Fibroblast of lung (primary cell): ENCODE measurements at places on chromosomes 13 and 19. TPM values are rescaled to one million over a fixed set of nuclear protein-coding genes. Genes with fewer than 3 reads are reported as not detected.

The PCDH9 gene
- 0.26 and 0.50 TPM in 2 replicates for total RNA-seq

DNA sequence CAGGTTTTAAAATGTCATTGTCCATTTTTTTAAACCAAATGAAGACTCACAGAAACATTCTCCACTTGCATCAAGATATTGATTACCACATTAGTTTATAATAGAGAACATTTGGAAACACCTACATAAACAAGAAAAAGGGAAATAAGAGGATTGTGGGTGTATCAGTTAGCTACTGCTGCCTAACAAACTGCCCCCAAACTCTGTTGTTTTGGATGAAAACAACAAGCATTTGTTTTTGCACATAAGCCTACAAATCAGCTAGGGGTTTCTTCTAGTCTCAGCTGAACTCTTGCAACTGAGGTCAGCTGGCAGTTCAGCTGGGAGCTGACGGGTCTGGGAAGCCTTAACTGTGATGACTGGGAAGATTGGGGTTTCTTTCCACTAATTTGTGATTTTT, 464.4 kb downstream of the COG6 start:
- no peak for DNase-seq

The SOX1 gene
- not detected in 2 replicates for total RNA-seq

The MTUS2 gene
- not detected in 2 replicates for total RNA-seq

The SERTAD1 gene
- 19.2 and 27.2 TPM in 2 replicates for total RNA-seq

The REX1BD gene
- 37.0 and 37.5 TPM in 2 replicates for total RNA-seq

- no peak for DNase-seq
Observed at GRCh38 chr19:13207237-13207845, 57.1 kb downstream of the IER2 start.

The NLRP7 gene
- not detected in 2 replicates for total RNA-seq

DNA sequence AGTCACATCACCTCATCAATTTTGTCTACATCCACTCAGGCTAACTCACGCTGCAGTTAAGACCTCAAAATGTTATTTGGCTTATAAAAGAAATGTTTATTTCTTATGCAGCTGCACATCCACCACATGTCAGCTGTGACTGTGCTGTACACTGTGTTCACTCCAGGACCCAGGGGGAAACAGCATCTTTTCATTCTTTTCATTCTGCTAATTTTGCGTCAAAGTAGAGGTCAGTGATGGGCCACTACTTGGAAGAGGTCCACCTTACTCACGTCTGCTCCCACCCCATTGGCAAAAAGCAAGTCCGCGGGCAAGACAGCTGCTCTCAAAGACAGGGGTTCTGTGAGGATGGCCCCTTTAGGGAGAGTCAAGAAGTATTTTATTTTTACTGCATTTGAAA, 4.5 kb upstream of the DCT start:
- DNase-seq: no peak

The SLAIN1 gene
- 1.3 and 2.6 TPM in 2 replicates for total RNA-seq

The C1QTNF9 gene
- total RNA-seq: under 0.01 TPM in 1 of 2 replicates, not detected in the other

DNA sequence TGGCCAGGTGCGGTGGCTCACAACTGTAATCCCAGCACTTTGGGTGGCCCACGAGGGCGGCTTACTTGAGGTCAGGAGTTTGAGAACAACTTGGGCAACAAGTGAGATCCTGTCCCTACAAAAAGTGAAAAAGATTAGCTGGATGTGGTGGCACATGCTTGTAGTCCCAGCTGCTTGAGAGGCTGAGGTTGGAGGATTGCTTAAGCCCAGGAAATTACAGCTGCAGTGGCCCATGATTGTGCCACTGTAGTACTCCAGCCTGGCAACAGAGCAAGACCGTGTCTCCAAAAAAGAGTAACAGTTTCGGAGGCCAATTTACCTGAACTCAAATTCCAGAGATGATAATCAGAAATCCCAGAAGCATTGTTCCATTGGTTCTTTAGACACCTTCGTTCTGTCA, 4.4 kb downstream of the ZNF473 start:
- DNase-seq: no peak

DNA sequence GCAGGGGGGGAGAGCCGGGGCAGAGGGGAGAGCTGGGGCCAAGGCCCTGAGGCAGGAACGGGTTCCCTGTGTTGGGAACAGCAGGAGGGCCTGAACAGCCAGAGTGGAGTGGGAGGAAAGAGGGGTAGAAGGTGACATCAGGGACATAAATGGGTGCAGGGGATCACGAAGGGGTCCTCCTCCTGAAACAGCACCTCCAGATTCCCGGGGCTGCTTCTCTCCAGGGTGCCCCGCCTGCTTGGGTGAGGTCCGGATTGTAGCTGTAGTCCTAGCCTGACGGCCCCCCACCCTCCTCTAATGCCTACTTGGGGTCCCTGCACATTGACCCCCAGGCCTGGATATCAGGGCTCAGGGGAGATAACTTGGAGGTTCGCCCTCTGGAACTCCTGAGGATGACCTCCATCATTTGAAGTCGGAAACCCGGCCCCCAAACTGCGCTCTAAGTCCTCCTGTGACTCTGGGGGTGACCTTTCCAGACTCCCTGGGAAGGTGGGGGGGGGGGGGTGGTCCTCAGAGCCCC, 473 bp upstream of the SCN1B start:
- no peak for DNase-seq

- no peak for DNase-seq
Observed at GRCh38 chr13:32752997-32753606, 166.8 kb downstream of the PDS5B start.

DNA sequence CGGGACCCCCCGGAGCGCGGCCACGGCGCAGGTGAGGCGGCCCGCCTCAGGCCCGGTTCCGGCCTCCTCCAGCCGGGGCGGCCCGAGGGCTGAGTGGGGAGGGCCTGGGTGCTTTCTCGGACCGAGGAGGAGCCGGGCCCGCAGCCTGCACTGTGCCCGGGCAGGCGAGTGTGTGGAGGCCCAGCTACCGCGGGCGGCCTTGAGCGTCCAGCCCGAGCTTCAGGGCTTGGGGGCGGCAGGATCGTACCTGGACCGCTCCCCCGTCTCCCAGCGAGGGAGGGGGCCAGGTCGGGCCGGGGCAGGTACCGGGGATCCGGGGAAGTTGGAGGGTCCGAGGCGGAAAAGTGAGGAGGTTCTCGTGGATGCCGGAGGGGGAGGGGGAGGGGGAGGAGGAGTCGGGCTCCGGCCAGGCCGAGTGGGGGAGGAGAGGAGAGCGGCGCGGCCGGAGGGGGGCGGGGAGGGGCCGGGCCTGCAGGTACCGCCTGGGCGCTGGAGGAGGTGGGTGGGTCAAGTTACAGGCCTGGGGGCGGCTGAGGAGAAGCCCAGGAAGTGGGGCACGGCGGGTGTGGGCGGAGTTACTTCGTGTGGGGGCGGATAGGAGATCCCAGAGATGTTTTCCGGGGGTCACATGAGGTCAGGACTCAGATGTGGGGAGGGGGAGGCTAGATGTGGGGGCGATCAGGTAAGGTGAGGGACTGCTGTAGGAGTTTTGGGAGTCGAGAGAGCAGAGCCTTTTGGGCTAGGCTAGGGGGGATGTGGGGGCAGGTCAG, 545 bp downstream of the NACC1 start:
- DNase-seq: no peak

DNA sequence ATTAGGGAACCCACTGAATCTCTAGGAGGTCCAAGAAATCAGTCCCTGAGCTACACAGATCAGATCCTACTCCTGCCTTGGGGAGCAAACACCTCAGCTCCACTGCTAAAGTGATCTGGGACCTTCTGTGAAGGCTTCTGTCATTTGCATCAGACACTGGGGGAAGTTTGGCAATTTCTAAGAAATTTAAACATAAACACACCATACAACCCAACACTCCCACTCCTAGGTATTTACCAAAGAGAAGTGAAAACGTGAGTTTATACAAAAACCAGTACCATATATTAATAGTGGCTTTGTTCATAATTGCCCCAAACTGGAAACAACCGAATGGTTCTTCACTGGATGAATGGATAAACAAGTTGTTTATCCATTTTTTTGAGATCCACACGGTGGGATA, 7.3 kb upstream of the TYROBP start:
- no peak for DNase-seq

DNA sequence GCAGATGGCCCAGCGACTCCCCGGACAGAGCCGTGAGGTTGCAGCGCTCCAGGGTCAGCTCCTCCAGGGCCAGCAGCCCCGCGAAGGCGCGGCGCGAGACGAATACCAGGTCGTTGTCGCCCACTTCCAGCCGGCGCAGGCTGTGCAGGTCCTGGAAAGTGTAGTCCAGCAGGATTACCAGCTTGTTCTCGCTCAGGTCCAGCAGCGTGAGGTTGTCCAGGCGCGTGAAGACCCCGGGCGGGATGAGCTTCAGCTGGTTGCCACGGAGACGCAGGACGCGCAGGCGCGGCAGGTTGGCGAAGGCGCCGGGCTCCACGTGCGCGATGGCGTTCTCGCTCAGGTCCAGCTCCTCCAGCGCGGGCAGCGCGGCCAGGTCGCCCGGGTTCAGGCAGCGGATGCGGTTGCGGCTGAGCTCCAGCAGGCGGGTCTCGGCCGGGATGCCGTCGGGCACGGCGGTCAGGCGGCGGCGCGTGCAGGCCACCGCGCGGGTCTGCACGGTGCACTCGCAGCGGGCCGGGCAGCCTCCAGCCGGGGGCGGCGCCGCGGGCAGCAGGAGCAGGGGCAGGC, 9.3 kb upstream of the PEAK3 start:
- DNase-seq: no peak

DNA sequence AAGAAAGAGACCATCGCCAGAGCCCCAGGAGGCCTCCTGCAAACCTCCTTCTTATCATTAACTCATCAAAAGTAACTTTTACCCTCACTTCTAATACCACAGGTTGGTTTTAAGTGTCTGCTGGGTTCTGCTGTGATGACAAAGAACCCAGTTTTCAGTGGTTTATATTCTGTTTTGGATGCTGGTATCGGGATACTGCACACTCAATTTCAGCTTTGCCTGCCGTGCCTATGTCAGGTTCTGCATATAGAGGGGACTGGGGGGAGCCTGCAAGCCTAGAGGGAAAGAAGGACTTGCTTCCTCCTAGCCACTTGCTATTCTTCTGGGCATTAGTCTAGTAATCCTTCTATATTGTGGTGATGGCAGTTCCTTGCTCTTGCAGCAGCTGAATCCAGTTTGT, 242.4 kb downstream of the KCNRG start:
- DNase-seq: no peak

The KLK15 gene
- not detected in 2 replicates for total RNA-seq

DNA sequence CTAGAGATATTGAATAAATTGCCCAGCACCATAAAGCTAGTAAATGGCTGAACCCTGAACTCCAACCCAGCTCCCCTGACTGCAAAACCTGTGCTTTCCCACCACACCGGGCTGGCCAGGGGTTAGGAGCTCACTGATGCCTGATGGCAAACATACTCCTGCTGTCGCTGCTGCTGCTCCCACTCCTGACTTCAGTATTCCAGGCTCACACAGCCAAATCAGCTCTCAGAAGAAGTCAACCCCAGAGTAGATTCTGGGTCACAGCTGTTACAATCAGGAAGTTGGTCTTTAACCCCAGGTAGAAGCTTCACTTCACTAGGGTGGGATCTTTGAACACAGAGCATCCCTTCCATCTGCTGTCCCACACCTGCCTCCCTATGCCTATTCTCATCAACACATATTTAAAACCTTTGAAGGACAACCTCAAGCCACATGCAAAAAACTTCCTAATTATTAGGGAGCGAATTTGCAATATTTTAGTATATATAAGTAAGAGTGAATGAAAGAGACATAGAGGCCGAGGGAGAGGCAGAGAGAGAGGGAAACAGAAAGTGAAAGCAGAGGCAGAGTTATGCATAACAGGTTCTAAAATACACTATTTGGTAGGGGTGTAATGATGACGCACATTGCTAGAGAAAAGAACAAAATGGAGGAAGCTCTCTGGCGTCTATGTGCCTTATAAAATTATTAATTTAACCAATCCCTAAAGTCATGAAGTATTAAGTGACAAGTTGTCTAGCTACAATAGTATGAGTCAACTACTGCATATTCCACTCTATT, 99.4 kb upstream of the SERP2 start:
- DNase-seq: no peak

- DNase-seq: no peak
Observed at GRCh38 chr19:47084879-47085439, 28.6 kb downstream of the ZC3H4 start.

The IGFLR1 gene
- total RNA-seq: 0.17 and 0.51 TPM in 2 replicates
